ENCODE measurements at places on chromosomes 4 and X.

- DNase-seq = no peak
These were observed 696.2 kb downstream of the TRAM1L1 start for GRCh38 chr4:116389139-116389538.

DNA sequence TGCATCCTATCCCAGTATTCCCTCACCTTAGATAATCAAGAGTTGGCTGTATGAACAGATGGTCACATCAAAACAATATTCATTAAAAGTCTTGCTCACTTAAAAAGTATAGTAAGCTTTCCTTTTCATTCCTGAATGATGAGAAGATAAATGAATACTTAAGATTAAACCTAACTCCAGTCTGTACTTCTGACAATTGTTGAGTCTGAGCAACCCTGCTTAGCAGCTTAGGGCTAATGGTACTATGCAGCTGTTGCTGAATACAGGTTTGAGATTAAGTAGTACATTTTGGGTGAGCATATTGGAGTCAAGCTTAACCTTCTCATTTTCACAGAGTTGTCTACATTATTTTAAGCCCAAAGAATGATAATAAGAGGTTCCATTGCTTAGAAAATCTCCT is 121.7 kb upstream of the ETNPPL start:
- DNase-seq = no peak

GRCh38 chrX:40784516-40785151 is 49.3 kb upstream of the MED14 start:
- DNase-seq = no peak

- no peak for DNase-seq
These were observed 81.4 kb upstream of the STIM2 start for GRCh38 chr4:26779224-26779623.

DNA sequence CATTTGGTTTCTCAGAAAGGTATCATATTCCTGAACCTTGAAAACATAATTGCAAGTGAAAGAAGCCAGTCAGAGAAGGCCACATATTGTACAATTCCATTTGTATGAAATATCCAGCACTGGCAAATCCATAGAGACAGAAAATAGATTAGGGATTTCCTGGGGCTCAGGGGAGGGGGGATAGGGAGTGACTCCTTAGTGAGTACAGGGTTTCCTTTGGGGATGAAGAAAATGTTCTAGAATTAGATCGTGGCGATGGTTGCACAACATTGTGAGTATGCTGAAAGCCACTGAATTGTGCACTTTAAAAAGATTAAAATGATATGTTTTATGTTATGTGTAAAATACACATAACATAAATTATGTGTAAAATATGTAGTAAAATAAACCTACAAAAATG is 10.3 kb downstream of the XPNPEP2 start:
- no peak for DNase-seq

DNA sequence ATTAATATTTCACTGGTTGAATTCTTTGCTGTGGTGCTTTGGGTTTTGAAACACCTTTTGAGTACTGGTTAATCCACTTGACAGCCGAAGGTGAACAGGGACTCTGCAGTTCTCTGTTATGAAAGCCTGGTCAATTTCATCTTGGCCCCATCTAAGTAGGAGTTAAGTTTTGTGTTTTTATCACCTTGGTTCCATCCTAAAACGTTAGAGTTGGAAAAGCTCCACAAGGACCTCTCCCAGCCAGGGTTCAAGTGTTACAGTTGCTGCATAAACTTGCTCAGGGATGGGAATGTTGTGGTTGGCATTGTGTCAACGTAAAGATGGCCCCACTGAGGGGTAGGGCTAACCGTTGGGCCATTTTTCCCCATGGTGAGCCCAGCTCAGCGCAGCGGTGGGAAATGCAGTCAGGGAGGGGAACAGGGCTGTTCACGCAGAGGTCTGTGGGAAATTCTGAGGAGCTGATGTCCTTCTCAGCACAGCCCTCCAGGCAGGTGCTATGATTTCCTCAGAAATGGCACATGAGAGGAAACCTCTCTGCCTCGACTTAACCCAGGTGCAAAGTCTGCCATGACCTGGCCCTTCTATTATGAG is 188.7 kb downstream of the STIM2 start:
- no peak for DNase-seq
